ENCODE measurements at places on chromosomes 2 and 18.

GRCh38 chr18:12085136-12085535 is 8.5 kb upstream of the ANKRD62 start:
- DNase-seq, result no peak

DNA sequence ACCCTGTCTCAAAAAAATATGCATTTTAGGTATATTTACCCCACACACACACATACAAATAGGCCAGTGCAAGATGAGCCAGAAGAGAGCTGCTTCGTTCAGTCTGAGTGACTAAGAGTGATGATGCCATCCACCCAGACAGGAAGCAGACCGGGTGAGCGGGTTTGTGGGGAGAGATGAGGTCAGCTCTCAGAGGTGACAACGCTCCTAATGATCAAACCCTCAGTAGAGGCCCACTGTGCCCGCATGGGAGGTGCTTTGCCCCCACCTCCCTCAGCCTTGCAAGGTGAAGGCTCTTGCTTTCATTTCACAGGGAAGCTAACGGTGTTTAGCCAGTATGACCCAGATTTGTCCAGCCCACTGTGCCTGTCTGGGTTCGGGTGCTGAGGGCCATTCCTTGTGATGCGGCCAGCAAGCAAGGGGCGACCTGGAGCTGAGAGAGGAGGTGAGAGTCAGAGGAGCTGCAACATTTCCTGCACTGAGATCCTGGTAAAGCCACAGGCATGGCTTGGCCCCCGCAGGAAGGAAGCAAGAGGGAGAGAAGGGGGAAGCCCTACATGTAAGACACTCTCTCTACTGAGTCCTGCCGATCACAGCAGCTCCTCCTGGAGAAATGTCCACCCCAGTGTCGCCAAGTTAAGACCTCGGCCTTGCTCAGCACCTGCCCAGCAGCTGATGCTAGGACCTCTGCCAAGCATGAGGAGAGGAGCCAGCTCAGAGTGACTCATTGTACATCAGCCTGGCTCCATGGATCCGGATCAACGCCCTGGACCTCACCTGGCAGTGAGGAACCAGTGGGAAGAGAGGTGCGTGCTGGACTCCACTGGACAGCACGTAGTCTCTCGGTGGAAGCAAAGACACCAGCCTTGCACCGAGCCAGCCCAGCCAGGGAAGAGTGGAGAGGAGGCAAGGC is 37.0 kb downstream of the NIFK start:
- no peak for DNase-seq

DNA sequence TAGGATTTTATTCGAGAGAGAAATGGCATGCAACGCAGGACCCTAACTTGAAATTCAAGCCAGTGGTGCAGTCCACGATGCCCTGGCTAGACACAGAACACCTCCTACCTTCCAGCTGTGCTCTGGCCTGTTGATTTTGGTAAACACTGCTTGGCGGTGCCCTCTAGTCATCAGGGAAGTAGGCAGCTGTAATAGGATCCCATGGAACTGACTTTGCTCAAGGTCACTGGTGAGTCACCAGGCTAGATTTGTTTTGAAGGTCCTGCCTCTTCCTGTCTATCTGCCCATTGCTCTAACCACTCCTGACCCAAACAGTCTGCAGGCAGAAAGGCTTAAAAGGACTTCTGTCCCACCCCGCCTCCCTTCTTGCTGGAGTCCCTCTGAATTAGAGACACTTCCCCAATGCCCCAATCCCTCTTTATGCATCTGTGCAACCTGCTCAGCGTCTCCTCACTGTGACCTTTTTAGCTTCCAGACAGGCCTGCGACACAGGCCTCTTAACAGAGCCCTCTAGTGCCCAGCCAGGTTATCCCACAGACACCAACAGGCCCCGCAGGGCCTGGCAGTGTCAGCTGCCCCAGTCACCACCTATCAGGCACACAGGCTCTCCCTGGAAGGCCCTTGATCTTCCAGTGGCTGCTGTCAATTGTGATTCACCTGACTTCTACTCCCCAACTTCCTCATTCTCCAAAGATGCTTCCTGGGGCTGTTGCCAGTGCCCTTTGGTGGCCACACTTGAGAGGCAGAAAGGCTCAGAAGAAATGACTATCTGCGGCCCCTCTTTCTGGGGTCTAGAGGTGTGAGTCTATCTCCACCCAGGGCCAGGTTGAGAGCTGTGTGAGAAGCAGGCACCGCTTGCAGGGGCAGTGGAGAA is 5.2 kb downstream of the TMEM127 start:
- DNase-seq, result peak; percentile 95

DNA sequence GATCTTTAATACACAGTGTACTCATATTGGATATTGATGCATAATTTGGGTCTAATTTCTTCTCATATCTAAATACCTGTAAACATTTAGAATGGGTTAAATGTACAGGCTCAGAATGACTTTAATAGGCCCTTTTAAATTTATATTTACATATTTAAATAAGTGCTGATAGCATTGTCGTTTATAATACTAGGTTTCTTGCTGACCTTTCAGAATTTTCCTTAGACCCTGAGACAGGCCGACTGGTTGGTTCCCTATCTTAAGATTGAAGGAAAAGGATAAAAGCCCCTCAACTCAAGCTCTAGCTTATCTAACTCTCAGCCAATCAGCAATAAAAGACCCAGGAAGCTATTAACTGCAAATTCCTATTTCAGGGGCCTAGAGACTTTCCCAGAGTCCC is 67.8 kb upstream of the HNMT start:
- DNase-seq, result no peak

DNA sequence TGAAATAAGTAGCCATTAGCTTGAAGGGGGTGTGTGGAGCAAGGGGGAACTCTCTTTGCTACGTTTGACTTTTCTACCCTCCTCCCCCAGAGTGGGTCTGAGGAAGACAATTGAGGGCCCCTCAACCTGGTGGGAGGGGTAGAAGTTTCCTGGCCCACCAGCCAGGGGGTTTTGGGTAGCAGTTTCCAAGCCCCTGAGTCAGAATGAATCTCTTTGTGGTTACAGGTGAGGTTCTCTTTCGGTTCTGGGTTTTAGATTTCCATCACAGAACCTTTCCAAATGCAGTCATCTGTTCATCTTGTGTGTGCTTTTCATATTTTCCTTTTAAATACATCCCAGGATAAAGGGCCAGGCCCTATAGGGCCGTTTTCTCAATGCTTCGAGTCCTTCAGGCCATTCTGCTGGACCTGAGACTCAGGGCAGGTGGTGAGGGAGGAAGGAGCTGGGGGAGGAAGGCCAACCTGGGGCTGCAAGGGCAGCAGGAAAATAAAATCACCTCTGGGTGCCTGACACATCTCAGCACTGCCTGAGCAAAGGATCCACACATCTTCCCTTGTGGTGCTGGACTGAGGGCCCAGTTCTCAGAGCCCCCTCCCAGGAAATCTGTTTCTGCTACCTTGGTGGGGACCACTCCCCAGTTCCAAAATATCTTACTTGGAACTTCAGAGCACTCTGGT is 4.7 kb downstream of the LBH start:
- DNase-seq, result no peak

- DNase-seq, result no peak
These were observed 54.0 kb upstream of the OTX1 start for GRCh38 chr2:62996534-62997186.

DNA sequence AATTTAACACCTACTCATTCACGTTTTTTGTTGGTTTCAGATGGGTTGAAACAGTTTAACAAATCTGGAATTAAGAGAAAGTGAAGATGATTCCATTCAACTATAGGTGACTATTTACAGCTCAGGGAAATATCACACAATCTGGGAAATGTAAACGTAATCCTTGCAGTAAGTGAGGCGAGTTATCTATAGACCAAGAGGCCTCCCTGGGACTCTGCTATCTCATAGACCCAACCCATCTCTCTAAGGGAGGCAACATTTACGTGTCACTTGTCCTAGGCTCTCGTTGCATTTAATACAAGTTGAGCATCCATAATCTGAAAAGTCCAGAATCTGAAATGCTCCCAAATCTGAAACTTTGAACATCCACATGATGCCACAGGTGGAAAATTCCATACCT is 2.0 kb upstream of the MOB4 start:
- DNase-seq, result no peak

DNA sequence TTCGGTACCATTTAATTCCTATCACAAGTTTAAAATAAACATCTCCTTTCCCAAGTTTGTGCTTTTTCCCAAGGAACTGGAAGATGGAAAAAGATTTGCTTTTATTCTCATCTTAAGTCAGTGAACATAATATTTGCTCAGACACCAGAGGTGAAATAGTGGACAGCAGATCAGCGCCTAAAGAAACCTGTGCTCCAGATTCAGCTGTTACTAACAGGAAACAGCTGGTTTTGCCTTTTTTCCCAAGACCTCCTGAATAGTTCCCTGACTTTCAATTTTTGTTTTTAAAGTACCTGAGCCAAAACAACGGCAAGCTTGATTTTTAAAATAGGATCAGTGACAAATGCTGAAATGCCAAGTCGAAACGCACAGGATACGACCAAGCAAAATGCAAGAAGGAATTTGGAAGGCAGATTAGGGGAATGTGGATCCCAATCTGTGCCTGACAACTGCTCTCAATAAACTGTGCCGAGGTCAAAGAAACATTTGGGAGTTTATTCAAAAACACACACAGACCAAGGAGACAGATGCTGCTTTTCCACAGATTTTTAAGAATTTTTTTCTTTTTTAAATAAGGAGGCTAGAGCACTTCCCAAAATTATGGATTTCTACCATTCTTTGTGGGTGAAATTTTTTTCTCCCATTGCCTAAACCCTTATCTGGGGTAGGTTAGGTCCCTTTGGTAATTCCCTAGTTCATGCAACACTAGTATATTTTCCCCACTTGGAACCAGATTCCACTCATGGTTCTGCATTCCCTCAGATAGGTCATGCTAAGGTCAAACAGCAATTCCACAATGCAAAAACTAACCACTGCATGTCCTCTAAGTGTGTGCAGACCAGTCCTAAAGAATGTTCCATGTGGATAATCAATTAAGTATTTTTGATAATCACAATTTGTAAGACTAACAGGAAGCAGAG is 121.5 kb upstream of the PDE1A start:
- no peak for DNase-seq

- no peak for DNase-seq
These were observed 22.4 kb downstream of the ITSN2 start for GRCh38 chr2:24337890-24338289.

DNA sequence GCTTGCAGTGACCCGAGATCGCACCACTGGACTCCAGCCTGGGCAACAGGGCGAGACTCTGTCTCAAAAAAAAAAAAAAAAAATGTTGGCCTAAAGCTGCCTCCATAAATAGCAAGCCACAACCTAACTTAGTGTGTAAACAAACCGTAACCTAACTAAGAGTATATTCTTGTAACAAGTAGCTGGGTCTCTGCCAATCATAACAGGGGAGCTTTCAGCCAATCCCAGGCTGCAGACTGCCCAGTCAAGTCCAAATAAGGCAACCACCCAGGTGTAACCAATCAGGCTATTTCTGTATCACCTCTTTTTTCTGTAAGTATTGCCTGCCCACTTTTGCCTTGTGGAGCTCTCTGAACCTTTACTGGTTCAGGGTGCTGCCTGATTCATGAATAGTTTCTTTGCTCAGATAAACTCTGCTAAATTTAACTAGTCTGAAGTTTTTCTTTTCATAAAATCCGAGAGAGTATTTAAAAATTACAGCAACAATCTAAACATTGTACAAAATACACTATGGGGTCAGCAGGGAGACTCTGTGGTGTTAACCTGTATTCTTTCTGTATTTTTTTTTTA is 4.5 kb downstream of the PSTPIP2 start:
- DNase-seq, result peak; percentile 25

DNA sequence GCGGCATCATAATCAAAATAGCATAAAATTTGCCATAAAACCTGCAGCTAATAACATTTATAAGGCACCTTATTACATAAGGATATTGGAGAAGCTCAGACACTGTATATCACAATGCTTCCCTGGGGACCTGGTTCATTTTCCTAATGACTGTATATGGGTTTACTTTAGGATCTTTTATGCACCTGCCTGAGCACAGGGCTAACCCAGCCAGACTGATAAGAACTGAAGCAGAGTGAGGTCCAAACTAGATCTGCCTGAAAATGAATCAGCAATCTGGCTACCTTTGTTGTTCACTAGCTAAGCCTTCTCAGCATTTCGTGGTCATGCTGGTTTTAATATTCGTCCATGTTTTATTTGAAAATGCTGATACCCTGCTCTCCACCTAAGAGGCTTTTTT is 1922.3 kb upstream of the CELF4 start:
- no peak for DNase-seq

GRCh38 chr2:79855264-79856006 is 342.6 kb downstream of the CTNNA2 start:
- DNase-seq, result peak; percentile 16

- no peak for DNase-seq
These were observed 590.9 kb upstream of the ZEB2 start for GRCh38 chr2:145110668-145111356.

- DNase-seq, result peak; percentile 2
These were observed 8.7 kb upstream of the SERPINB13 start for GRCh38 chr18:63578357-63578958.

- DNase-seq, result no peak
These were observed 66.6 kb downstream of the ACKR3 start for GRCh38 chr2:236636261-236636660.

- no peak for DNase-seq
These were observed 651.1 kb downstream of the TDRD15 start for GRCh38 chr2:21774691-21775368.

GRCh38 chr18:79385708-79386341 is 9.9 kb upstream of the NFATC1 start:
- DNase-seq, result no peak

- DNase-seq, result no peak
These were observed 61.5 kb downstream of the G6PC2 start for GRCh38 chr2:168962636-168963035.

DNA sequence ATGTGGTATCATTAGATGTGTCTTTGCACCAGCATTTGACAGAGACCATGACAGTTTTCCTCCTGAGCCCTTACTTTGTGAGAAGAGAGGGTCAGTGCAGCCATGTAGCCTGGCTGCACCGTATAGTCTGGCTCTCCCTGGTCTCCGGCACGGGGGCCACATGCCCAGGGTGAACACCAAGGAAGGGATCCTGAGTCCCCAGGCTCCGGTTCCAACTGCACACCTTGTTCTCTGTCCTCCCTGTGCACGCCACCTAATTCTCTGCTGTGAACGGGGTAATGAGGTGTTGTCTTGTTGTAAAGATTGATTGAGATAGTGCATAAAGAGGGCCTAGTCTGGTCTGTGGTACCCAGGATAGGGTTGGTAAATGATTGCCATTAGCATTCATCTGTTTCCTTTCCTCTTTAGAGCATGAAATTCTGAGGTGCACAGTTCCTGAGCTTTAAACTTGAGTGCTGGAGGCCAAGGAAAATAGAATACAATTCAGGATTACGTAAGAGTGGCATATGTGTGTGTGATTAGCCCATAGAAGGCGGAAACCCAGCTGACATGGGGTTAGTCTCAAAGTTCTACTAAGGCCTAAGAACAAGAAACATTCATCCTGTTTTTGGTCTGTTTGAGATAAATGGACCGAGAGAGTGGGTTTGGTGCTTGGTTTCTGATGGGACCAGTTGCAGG is 55.5 kb downstream of the NCK2 start:
- peak; percentile 34 for DNase-seq

DNA sequence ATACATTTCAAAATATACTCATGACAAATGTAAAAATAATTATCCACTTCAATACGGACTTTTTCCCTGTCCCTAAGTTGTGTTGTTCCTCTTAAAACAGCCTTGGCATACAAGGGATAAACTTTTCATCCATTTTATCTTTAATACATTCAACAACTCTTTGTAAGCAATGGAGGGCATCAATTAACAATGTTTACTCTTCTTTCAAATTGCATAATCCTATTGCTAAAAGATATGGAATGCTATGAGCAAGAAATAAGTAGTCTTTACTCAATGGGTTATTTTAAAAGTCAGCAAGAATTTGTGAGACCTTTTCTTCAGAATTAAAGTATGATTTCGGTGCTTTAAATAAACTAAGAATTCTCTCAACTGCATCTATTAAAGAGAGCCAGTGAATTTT is 41.9 kb downstream of the SCN9A start:
- no peak for DNase-seq
